ENCODE measurements at places on chromosomes 16 and 17. TPM values are rescaled to one million over a fixed set of nuclear protein-coding genes. Genes with fewer than 3 reads are reported as not detected.

PRKAR1A gene
- 290 TPM for total RNA-seq

GRAP gene
- total RNA-seq = 3.6 TPM

CLEC18C gene
- total RNA-seq = 0.96 TPM

GRCh38 chr16:64657316-64658011 is 464.4 kb downstream of the CDH11 start:
- no peak for DNase-seq

GRCh38 chr16:6926762-6927161 is 405.9 kb upstream of the RBFOX1 start:
- DNase-seq = no peak

GRCh38 chr17:75809631-75810111 is 25.1 kb downstream of the UNK start:
- DNase-seq = no peak

- DNase-seq = no peak
Measured at GRCh38 chr17:54990118-54990517, 21.6 kb downstream of the STXBP4 start.

DNA sequence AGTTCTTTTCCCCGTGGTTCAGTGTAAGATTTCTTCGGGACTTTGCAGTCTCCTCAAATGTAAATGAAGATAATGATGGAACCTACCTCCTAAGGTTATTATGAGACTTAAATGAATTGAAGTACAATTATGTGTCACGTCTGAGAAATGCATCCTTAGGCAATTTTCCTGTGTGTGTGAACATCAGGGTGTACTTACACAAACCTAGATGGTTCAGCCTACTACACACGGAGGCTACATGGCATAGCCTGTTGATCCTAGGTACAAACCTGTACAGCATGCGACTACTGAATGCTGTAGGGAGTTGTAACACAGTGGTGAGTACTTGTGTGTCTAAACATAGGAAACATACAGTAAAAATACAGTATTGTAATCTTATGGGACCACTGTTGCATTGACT is 1.1 kb upstream of the FAM20A start:
- no peak for DNase-seq

DNA sequence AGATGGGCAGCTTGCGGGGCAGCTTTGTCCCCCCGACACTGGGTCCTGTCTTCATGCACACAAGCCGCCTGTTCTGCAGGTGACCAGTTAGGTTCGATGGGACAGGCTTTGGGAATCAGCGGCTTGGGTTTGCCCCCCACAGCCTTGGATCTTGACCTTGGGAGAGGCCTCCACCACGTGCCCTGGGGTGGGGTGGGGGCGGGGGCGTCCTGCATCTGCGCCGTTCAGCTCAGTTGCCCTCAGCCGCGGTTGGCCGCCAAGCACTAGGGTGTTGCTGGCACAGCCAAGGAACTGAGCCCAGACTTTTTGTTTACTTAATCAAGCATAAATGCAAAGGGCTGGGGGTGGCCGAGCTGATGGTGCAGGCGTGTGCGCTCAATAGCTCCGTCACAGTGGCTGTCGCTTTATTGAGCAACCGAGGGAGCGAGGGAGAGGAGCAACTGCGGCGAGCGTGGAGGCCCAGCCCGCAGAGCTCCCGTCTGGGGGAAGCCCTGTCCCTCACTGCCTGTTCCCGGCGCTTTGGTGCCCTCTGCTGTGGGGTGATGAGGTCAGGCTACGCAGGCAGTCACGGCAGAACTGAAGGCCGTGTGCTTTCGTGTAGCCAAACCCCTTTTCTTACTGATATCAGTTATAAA is 33.9 kb downstream of the JPH3 start:
- peak; percentile 89 for DNase-seq

Data from ureter (tissue), 1 donor.